Dorsolateral prefrontal cortex (tissue), 122 donors: ENCODE measurements at places on chromosomes 2 and 18. TPM values are rescaled to one million over a fixed set of nuclear protein-coding genes. Genes with fewer than 3 reads are reported as not detected.

The MOGAT1 gene
- 0.96 TPM for total RNA-seq

DNA sequence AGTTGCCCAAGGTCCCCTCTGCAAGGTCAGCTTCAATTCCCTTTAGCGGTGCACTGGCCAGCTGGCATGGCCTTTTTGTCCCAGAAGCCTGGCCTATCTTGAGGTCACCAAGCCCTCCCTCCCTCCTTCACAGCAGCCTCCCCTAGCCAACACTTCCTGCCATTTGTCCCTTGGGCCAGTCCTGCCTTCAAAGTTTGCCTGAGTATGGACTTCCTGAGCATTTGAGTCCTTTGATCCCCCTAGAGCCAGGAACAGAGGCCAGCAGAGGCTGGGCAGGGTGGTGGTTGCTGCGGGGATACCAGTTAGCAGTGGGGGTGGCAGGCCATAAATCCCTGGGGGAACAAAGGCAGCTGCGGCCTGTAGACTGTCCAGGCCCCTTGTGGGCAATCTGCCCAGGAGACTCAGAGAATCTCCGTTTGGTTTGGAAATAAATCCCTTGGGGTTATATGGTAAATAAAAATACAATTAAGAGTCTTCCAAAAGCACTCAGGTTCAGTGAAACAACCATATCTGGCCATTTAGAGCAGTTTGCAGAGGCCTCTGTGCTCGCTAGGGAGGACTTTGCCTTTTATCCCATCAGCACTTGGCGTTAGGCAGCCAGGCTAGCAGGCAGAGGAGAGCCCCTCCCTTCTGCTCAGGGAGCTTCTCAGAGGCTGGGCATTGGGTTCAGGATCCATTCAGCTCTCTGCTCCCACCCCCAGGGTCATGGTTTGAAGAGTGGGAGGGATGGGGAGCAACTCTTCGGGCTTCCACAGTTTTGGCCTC lies 3.1 kb upstream of the HES6 start:
- DNase-seq, result no peak

DNA sequence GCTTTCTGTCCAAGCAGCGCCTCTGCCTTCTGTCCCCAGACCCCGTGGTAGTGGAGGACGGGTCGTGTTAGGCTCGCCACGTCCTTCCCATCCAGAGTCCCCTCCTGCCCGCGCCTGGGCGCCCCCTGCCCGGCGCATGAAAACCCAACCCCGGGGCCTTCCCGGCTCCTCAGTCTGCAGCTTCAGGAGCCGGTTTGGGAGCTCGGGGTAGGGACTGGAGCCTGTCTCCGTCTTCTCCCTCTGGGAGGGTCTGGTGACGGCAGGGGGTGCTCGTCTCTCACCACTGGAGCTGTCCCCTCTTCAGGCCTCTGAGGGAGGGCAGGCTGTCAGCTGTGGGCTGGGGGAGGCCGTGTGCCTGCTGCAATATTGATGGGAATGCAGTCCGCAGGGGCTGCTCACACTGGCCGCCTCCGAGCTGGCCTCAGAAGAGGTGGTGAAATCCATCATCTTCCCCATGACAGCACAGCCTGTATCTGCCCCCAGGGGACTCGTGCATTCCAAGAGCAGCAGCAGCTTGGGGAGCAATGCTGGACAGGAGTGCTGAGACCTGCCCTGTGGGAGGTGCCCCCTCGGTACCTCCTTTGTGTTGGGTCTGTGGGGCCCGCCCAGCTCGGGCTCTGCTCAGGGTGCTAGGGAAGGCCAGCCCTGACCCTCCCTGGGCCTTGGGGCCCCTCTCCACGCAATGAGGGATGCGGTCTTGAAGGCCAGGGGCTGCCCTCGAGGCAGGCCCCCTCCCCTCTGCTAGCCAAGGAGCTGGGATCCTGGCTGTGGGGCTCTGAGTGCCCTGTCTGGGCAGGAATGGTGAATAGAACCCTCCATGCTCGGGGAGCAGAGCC lies 17.8 kb upstream of the KLHL30 start:
- DNase-seq, result no peak

The SH3BP4 gene
- 26.6 TPM for total RNA-seq

DNA sequence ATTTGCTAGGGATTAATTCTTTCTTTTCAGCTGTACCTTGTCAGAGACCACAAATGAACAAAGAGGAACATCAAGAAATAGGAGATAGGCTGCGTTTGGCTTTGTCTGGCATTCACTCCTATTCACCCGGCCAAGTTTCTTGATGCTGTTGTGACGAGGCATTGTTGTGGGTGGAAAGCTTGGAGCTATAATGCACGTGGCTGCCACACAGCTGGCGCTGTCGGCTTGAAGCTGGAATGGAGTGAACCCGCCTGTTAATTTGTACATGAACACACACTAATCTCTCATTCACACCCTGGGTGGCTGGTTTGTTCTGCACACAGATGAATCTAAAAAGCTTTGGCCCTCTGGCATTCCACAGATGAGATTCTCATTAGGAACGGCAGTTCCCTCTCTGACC lies 274.9 kb upstream of the GYPC start:
- DNase-seq, result peak; percentile 50

The POTEC gene
- total RNA-seq, result not detected

DNA sequence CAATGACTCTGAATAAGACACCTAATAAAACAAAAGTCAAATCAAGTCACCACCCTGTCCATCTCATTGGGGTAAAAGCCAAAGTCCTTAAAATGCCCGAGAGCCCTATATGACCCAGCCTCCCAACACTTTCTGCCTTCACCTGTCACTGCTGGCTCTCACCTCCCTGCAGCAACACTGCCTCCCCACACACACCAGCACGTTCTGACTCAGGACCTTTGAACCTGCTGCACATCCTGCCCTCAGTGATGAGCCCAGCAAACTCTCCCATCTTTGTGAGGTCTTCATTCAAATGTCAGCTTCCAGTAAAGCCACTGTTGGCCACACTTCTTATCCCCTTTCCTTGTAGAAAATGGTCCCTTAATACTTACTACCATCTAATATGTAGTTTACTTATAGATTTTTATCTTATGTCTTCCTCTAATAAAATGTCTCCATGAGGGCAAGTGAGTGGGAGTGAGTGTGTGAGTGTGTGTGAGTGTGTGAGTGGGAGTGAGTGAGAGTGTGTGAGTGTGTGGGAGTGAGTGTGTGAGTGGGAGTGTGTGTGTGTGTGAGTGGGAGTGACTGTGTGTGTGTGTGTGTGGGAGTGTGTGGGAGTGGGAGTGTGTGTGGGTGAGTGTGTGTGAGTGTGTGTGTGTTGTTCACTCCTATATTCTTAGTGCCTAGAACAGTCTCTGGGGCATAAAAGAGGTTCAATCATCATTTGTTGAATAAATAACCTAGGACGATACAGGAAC lies 504.7 kb downstream of the EIPR1 start:
- no peak for DNase-seq

The CREG2 gene
- total RNA-seq, result 124 TPM

The SP9 gene
- total RNA-seq, result 6.4 TPM

DNA sequence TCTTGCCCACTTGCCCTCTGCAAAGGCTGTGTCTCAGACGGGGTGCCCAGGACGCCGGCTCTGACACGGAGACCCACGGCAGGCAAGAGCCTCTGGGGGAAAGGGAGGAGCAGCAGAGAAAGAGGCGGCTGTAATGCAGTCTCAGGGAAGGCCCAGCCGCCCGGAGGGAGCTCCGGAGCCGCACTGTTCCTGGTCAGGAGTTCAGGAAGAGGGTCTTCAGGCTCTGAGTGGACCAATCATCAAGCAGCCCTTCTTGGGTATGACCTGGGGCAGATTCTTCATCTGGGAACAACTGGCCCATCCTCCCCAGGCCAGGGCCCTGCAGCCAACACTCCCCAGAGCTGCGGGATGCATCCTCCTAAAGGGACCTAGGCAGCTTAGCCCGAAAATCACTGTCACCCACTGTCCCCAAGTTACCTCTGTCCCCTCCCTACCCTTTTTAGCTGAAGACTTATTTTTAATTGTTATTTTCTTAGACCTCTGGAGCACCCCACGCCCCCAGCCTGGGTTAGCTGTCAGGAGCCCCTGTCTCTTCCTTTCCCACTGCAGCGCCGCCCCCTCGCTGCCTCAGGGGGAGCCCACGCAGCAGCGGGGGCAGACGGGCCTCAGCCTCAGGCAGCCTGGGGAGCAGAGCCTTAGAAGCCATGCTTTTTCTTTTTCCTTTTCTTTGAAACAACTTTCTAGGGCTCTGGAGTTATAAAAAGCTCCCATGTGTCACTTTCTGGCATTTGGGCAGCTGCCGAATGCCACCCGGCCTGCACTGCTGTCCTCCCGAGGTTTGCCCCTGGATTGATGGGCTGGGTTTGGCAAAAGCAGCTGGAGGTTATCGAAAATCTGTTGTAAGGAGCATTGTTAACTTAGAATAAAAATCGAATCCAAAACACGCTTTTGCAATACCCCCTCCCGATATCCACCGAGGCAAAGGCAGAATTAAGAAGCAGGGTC lies 644 bp upstream of the NEU2 start:
- DNase-seq, result no peak

- DNase-seq, result no peak
These were observed 3.4 kb downstream of the PLB1 start for GRCh38 chr2:28499282-28499681.

- peak; percentile 85 for DNase-seq
These were observed 233.8 kb downstream of the LDLRAD4 start for GRCh38 chr18:13452388-13452811.

- no peak for DNase-seq
These were observed 309.9 kb upstream of the PKDCC start for GRCh38 chr2:41737888-41738287.

The G6PC2 gene
- not detected for total RNA-seq

The CDH19 gene
- total RNA-seq, result 9.7 TPM

DNA sequence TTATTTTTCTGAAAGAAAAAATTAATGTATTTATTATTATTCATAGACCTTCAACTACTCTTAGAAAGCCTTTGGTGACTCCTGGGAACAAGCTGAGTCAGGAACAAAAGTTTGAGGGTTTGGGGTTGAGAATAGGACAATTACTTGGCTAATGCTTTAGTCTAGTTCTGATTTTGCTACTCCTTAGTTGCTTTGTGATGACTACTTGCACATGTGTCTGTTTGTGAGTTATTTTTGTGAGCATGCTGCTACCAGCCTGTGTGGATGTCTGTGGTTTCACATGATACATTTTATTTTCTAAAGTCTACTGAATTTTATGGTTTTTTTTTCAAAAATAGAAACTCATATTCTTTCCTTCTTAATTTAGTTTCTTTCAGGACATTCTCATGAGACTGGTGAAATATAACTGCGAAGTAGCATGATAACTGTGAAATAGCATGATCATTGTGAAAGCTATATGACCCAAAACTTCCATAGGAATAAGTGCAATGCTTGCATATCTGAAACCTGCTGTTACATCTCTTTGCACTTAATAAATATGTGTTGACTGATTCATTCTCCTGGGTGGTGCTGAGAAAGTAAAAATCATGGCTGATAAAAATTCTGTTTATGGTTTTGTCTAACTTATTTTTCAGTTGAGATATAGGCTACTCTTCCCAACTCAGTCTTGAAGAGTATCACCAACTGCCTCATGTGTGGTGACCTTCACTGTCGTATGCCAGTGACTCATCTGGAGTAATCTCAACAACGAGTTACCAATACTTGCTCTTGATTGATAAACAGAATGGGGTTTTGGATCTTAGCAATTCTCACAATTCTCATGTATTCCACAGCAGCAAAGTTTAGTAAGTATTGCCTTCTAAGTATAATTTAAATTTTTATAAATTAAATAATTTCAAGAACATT lies 17.9 kb upstream of the IL18R1 start:
- DNase-seq, result no peak

The SPHKAP gene
- 20.6 TPM for total RNA-seq

- no peak for DNase-seq
These were observed 100.5 kb upstream of the LMAN1 start for GRCh38 chr18:59459369-59460071.

- no peak for DNase-seq
These were observed 170.0 kb downstream of the TXNL1 start for GRCh38 chr18:56468396-56468795.

DNA sequence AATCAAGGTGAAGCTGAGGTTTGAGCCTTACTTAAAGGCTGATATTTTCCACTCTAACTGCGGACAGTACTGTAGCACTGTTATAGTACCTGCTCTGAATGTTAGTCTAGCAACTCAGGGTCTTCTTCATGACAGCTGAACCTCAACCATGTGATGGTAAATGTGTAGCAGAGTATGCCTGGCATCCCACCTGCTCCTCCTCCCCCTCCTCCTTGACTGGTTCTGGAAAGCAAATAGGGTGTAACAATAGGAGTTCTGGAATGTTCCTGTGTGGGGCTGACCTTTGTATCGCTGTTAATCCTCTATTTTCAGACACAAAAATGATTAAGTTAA lies 447 bp upstream of the CCL20 start:
- DNase-seq, result no peak

The CCDC121 gene
- total RNA-seq, result 4.8 TPM

- DNase-seq, result no peak
These were observed 145.5 kb downstream of the MAP4K4 start for GRCh38 chr2:101843048-101843447.

The REG1A gene
- not detected for total RNA-seq

The CROCC2 gene
- total RNA-seq, result not detected

DNA sequence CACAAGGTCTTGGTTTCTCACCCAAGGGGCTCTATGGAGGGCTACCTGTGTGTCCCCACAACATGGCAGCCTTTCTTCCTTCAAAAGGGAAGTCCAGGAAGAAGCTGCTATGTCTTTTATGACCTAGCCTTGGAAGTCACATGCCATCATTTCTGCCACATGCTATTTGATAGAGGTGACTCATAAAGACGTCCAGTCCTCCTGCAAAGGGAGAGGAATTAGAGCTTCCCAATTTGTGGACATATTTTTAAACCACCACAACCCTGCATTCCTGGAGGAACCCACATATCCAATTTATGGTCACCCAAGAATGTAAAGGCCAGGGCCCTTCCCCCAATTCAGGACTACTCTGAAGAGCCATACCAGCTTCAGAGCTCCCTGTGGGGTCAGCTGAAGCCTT lies 246.2 kb downstream of the CYP26B1 start:
- no peak for DNase-seq

GRCh38 chr2:164285576-164285975 lies 335.7 kb downstream of the GRB14 start:
- no peak for DNase-seq

- DNase-seq, result no peak
These were observed 562 bp downstream of the TWSG1 start for GRCh38 chr18:9334973-9335696.

DNA sequence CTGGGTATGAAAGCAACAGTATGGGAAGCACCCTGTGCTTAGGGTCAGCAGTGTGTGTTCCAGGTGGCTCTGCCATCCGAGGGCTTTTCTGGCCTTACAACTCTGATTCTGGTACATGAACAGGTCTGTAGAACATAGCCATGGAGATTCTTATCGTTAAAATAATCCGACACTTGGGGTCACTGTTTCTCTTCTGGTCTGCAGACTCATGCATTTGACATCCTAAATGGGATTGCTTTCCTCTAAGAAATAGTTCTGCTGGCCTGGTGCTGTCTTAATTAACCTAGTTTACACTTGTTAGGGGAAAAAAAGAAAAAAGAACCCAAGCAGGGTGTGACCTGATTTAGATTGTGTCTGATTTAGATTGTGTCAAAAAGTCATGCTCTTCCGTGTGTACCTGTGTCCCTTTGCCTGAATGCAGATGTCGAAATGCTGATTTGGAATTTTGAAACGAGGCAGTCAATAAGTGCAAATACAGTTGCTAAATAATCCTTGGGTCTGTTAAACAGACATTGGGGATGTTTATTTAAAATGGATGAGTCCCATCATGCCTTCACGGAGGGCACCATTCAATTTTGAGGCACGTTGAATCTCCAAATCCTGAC lies 59.6 kb downstream of the TRPM8 start:
- no peak for DNase-seq

- no peak for DNase-seq
These were observed 54.1 kb downstream of the FIGN start for GRCh38 chr2:163681745-163682144.
